ENCODE measurements at places on chromosomes 11 and 22. TPM values are rescaled to one million over a fixed set of nuclear protein-coding genes. Genes with fewer than 3 reads are reported as not detected.
A peak's percentile ranks its signal among the peaks of the same experiment; 100 is the strongest.

DNA sequence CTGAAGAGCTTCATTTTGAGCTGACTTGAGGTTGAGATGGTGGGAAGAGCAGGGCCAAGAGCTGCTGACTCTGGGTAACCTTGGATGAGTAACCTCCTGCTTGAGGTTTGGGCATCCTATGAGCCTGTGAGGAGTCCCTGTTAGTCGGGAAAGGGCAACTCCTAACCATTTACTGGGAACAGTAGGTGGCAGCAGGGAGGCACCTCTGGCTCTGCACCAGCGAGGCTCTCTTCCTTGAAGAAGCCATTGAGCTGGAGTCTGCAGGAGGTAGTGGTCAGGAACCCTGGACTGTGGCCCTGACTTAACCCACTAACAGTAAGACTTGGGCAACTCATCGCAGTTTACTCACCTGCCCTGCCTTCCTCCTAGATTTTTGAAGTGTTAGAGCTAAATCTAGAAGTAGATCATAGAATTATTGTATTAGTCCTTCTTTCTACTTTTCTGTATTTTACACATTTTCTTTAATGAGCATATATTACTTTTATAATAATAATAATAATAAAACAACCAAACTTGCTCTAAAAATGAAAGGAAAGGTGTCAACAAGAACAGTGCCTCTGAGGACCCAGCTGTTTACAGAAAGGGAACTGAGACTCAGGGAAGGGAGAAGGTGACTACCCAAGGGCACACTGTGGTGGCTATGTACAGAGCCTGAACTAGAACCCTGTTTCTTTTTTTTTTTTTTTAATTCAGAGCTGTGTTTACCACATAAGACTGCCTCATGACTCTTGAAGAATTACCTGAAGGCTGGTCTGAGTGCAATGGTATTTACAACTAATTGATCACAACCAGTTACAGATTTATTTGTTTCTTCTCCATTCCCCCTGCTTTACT is 47.5 kb downstream of the MEI1 start:
- H3K27ac ChIP-seq = no peak overlapping the region
- H3K4me1 ChIP-seq = peaks cover 3% of the 10 kb centered on the region
- H3K4me3 ChIP-seq = no peak overlapping the region
- H3K27me3 ChIP-seq = peaks cover 6% of the 10 kb centered on the region
- peak; percentile 74 for DNase-seq
- no peaks in the 10 kb centered on the region for H3K36me3 ChIP-seq

- peaks cover 12% of the 10 kb centered on the region for H3K36me3 ChIP-seq
- H3K27me3 ChIP-seq = no peaks in the 10 kb centered on the region
- H3K27ac ChIP-seq = no peak within 1 kb of the TSS
- H3K4me3 ChIP-seq = no peak within 1 kb of the TSS
- H3K4me1 ChIP-seq = peaks cover 23% of the 10 kb centered on the region
Measured at GRCh38 chr22:21632237-21632895, at the start of gene CCDC116. TSS of gene CCDC116 (plus strand) at chr22:21632760. CDS start at chr22:21633182, 422 bp downstream.

DNA sequence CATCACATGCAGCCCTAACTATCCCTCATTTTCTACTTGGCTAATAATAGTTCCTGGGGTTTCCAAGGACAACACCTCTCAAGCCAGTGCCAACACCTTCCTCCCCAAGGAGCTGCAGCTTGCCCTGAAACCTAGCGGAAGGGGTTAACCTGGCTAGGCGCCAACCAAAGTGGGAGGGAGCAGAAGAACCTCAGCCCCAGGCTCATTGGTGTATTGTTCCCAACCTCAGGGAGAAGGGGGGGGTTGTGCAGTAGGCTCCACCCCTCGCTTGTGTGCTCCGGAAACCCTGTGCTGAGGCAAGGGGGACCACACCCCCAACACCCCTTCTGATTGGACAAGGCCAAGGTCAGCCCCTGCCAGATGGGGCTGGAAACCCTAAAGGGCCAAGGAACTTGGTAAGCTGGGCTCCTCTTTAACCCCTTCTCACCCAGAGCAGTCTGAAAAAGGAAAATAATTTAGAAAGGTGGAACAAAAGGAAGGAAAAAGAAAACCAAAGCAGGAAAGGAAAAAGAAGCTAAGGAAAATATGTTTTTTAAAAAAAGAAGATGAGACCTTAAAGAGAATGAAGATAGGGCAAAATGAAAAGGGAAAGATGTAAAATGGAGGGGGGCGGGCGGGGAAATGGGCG is 2.5 kb downstream of the MTA2 start:
- peaks cover 79% of the 10 kb centered on the region for H3K36me3 ChIP-seq
- peaks cover 54% of the 10 kb centered on the region for H3K4me1 ChIP-seq
- H3K4me3 ChIP-seq = peak overlapping the region; percentile 91
- peak overlapping the region; percentile 96 for H3K27ac ChIP-seq

GRCh38 chr11:47667135-47667534 is 24.8 kb upstream of the MTCH2 start:
- no peak overlapping the region for H3K4me3 ChIP-seq
- DNase-seq = no peak
- no peak overlapping the region for H3K27ac ChIP-seq
- no peaks in the 10 kb centered on the region for H3K36me3 ChIP-seq
- peaks cover 27% of the 10 kb centered on the region for H3K4me1 ChIP-seq

GRCh38 chr11:34313099-34313517 is 44.7 kb downstream of the ABTB2 start:
- no peaks in the 10 kb centered on the region for H3K36me3 ChIP-seq
- no peak overlapping the region for H3K4me3 ChIP-seq
- DNase-seq = peak; percentile 22
- H3K27ac ChIP-seq = no peak overlapping the region

GRCh38 chr11:6818967-6819366 is 19.5 kb upstream of the OR6A2 start:
- H3K27me3 ChIP-seq = peaks cover 10% of the 10 kb centered on the region
- no peak overlapping the region for H3K4me3 ChIP-seq
- no peak for DNase-seq
- no peak overlapping the region for H3K27ac ChIP-seq

DNA sequence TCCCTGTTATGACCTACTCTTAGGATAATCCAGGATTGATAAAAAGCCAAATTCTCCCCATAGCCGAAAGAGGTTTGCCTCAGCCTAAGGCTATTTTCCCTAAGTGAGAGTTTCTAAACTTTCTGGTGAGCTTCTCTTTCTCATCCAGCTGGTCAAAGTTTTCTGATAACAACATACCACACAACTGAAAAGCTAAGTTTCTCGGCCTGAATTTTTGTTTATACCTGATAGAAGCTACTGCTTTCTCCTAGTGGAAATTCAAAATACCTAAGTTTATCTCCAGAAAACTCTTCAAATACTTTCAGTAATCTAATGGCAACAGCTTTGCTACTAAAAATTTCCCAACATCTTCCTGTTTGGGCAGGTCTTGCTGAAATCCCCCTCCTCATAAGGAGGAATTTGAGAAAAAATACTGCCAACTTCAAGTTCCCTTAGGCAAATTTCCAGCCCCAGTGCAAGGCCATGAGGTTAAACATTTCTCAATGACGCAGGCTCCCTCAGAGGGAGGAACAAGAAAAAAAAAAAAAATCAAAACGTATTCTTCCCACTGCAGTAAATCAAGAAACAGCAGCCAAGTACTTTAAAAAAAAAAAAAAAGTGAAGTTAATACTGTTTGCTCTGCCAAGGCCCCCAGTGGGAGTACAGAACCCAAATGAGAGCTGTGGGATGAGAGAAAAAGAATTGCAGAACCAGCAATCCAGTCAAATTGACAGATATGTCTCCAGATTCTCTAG is 127.0 kb downstream of the MRTFA start:
- H3K4me3 ChIP-seq = no peak overlapping the region
- peaks cover 24% of the 10 kb centered on the region for H3K4me1 ChIP-seq
- DNase-seq = no peak
- H3K36me3 ChIP-seq = no peaks in the 10 kb centered on the region
- H3K27me3 ChIP-seq = no peaks in the 10 kb centered on the region

GRCh38 chr11:84645988-84646694 is 981.0 kb downstream of the DLG2 start:
- H3K4me1 ChIP-seq = no peaks in the 10 kb centered on the region
- no peaks in the 10 kb centered on the region for H3K36me3 ChIP-seq
- H3K27me3 ChIP-seq = no peaks in the 10 kb centered on the region
- no peak for DNase-seq
- no peak overlapping the region for H3K4me3 ChIP-seq

DNA sequence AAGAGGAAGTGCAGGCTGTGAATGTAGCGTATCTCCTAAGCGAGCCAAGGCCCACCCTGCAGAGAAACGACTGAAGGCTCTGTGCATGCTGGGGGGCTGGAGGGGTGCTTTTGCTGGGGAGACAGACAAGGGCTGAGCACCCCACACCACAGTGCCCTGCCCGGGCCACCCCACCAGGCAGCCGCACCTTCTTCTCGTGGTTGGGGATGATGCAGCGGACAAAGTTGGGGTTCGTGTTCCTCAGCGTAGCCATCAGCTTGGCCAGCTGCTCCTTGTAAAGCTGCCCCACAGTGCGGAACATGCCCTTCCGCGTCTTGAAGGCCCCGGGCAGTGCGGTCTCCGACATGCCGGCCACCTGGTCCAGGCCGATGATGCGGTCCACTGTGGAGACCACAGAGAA is 53.3 kb downstream of the APOL1 start:
- H3K36me3 ChIP-seq = peaks cover 76% of the 10 kb centered on the region
- no peak overlapping the region for H3K27ac ChIP-seq
- no peaks in the 10 kb centered on the region for H3K27me3 ChIP-seq

DNA sequence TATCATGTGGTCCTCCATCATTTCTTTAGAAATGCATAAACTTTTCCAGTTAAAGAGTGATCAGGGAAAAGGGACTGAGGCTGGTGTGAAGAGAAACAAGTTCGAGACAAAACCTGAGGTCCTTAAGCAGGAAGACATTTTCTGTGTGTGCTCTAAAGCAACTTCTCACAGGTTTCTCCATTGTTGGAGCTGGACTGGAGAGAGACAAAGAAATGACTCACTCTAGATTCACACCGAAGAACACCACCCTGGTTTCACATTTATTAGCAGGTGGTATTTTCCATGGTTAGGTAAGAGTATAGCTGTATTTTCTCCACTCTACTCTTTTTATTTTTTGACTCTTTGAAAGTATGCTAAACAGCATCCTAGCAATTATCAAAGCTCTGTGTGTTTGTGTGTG is 736.4 kb downstream of the KCNA4 start:
- no peak overlapping the region for H3K4me3 ChIP-seq
- H3K27ac ChIP-seq = no peak overlapping the region
- no peaks in the 10 kb centered on the region for H3K36me3 ChIP-seq
- no peaks in the 10 kb centered on the region for H3K4me1 ChIP-seq
- no peaks in the 10 kb centered on the region for H3K27me3 ChIP-seq
- no peak for DNase-seq

GRCh38 chr11:2955906-2956476 is 26.8 kb upstream of the PHLDA2 start:
- H3K36me3 ChIP-seq = peaks cover 78% of the 10 kb centered on the region
- no peaks in the 10 kb centered on the region for H3K27me3 ChIP-seq
- no peak overlapping the region for H3K4me3 ChIP-seq
- no peak overlapping the region for H3K27ac ChIP-seq

DNA sequence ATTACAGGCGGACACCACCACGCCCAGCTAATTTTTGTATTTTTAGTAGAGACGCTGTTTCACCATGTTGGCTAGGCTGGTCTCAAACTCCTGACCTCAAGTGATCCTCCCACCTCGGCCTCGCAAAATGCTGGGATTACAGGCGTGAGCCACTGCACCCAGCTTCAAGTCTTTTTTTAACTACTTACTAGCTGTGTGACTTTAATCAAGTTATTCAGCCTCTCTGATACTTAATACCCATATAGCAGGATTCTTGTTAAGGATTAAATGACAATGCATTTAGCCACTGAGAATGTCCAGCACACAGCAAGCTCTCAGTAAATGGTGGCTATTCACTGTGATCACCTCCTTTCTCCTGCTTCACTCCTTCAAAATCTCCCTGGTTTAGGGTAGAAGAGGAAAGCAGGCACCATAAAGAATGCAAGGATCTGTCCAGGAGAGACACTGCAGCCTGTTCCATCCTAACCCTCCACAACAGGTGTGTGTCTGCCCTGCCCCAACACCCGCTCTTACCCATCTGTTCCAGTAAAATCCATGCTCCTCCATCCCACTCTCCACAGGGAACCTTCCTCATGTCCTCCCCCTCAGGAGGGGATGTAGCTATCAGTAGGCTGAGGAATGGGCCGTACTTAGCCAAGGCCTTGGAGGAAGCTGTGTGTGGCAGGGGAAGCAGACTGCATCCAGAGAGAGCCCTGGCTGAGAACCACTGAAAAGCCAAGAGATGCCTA is 69.3 kb downstream of the MICAL3 start:
- no peak for DNase-seq
- H3K36me3 ChIP-seq = peaks cover 2% of the 10 kb centered on the region
- H3K4me1 ChIP-seq = no peaks in the 10 kb centered on the region
- H3K27ac ChIP-seq = no peak overlapping the region
- H3K4me3 ChIP-seq = no peak overlapping the region

DNA sequence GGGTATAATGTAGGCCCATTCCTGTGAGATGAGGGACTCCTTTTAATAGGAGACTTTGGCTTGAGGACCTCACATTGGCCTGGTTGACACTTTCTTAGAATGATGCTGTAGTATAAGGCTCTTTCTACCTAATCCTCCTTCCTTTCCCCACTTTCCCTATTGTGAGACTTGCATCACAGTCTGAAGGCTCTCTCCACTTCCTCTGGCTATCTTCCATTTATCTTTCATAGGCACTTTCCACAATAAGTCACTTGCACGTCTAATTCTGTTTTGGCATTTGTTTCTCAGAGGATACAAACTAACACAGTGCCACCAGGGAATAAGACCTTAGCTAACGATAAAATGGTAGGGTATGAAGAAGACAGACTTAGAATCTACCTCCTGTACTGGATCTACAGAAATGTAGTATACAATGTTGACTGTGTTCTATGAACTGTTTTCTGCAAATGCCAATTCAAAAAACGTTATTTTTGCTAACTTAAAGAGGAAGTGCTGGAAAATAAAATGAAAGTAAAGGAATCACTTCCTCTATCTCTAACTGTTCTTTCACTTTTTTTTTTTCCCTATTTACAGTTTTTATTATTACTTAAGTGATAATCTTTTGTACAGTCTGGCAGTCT is 17.9 kb upstream of the PDE3B start:
- no peak overlapping the region for H3K27ac ChIP-seq
- H3K27me3 ChIP-seq = no peaks in the 10 kb centered on the region
- DNase-seq = no peak
- H3K36me3 ChIP-seq = peaks cover 17% of the 10 kb centered on the region
- no peak overlapping the region for H3K4me3 ChIP-seq

DNA sequence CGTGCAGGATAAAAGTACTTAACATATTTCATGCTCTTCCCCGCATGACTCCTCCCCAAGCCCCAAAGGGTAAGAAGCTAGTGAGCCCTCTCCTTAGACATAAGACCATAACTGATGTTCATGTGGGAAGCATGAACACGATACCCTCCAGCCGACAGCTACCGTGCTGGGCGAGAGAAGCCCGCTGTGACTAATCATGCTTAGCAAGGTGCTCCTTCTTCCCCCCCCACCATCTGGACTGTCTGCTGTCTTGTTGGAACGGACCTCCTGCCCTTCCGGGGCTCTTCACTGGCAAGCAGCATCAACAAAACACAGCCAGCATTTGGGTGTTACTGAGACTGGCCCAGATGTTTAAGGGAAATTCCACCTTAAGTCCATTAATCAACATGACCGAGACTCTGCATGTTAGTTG is 200.6 kb downstream of the DBX1 start:
- peaks cover 6% of the 10 kb centered on the region for H3K27me3 ChIP-seq
- no peak overlapping the region for H3K4me3 ChIP-seq
- H3K36me3 ChIP-seq = no peaks in the 10 kb centered on the region
- peaks cover 8% of the 10 kb centered on the region for H3K4me1 ChIP-seq

ALDH3B1 gene
- total RNA-seq = not detected

OR5AK2 gene
- not detected for total RNA-seq

GRM5 gene
- total RNA-seq = not detected

PIH1D2 gene
- total RNA-seq = 0.57 TPM

RBMXL2 gene
- not detected for total RNA-seq

MTA2 gene
- total RNA-seq = 159 TPM

DEFB131B gene
- total RNA-seq = not detected

HSPB2 gene
- total RNA-seq = not detected

CCDC188 gene
- not detected for total RNA-seq

KDM4D gene
- total RNA-seq = 1.8 TPM

MFRP gene
- total RNA-seq = not detected

MMP7 gene
- not detected for total RNA-seq

Data from activated CD4-positive, alpha-beta T cell treated with anti-CD3 and anti-CD28 coated beads for 36 hours (primary cell).